Fibroblast of lung (primary cell): ENCODE measurements at places on chromosomes 12 and 14.

DNA sequence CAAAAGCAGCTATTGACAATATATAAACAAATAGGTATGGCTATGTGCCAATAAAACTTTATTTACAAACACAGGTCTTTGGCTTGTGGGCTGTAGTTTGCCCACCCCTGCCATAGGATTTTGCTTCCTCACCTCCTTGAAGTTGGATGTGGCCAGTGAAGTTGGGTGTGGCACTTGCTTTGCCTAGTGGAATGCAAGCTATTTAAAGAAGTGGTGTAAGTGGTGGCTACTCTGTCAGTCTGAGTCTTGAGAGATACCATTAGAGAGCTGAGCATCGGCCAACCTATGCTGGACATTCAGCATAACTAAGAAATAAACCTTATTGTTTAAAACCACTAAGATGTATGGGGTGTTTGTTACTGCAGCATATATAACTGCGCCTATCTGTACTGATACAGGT lies 321.3 kb downstream of the RGS6 start:
- DNase-seq = no peak

DNA sequence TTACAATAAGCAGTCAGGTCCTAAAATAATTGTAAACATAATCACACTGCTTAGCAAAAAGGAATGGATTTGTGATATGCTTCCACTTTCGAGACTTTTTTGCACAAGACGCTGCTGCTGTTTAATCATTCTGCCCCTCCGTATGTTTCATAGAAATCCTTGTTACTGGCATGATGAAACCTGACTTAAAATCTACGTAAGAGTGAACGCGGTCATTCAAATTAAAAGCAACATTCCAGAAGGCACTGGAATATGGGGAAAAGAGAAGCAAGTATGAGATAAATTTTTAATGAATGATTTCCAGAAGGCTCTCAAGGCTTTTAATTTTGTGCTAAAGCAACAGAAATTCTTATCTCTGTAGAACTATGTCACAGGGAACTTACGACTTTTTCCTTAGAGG lies 1.1 kb downstream of the CNIH1 start:
- DNase-seq = peak; percentile 73

DNA sequence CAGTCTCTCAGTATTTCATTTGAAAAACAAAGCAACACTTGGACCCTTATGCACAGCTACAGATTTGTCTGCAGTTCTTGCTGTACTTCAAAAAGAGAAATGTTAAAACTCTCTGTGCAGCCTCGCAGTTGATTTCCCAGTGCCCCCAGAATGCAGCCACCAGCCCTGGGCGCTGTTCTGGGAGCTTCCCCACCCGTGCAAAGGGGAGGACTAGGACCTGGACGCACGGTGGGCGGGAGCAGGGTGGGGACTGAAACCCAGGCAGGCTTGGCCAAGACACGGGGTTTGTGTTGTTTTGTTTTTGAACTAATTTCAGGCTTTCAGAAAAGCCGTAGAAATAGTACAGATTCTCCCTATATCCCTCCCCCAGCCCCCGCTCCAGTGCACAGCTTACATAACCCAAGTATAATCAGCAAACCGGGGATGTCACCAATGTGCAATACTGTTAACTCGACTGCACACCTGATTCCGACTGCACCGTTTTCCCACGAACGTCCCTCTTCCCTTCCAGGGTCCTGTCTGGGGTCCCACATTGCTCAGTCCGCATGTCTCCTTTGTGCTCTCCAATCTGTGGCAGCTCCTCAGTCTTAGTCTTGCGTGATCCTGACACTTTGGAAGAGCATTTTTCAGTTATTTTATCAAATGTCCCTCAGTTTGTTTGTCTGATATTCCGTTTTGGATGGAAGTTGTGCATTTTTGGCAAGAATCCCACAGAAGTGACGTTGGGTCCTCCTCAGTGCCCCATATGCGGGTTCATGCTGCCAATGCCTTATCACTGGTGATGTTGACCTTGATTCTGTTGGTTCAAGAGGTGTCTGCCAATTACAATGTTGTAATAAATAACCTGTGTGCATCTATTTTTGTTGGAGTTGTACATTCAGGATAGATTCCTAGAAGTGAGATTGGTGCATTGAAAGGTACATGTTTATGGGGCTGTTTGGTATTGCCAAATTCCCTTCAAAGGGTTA lies 95.9 kb downstream of the SETD3 start:
- no peak for DNase-seq

- peak; percentile 95 for DNase-seq
Measured at GRCh38 chr14:65251213-65251612, 148.9 kb upstream of the MAX start.

GRCh38 chr12:25295361-25295760 lies 44.6 kb upstream of the KRAS start:
- no peak for DNase-seq
